ENCODE measurements at places on chromosomes 4 and X.

GRCh38 chrX:143002206-143002605 lies 23.5 kb upstream of the SPANXN4 start:
- DNase-seq = no peak

DNA sequence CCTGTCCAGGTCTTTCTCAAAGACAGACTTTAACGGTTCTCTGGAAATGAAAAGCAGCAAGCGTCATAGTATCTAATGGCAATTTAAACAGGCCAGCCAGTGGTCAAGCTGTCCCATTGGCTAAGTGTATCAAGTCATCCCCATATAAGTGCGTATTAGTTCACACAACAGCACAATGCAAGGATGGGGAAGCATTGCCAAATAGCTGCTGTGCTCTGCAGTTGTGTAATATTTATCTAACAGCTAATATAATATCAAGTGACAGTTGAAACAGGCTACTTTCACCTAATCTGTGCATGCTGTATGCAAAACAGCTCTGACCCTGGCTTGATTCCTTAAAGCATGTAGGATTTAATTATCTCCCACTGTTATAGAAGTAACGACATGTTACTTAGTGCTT lies 134.8 kb upstream of the PPARGC1A start:
- DNase-seq = no peak

DNA sequence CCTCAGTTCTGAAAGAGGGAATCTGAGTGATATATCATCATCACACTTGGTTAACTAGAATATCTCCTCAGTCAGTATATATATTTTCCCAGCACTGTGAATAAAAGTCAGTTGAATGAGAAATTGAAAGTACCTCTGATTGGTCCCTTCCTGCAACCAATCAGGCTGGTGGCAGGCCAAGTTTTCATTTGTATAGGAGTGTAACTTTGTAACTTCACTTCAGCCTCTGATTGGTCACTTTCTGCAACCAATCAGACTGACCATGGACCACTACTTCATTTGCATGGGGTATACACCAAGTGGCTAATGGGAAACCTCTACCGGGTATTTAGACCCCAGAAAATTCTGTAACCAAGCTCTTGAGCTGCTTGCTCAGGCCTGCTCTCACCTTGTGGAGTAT lies 2.0 kb upstream of the PGK1 start:
- DNase-seq = no peak

DNA sequence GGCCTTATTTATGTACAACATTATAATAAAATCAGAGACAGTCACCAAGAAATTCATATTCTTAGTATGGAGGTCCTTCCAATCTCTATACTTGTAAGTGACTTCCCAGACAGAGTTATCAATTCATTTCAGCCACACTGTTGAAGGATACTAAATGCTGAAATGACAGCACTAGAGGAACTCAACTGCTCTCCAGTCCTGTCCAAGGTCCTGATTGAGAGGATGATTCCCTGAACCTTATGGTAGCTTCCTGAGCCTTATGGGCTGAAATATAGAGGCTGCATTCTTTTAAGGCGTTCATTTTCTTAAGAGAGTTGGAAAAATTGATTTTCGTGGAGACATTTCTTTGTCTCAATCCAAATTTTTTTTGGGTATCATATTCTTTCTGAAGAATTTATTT lies 205.9 kb downstream of the TLL1 start:
- no peak for DNase-seq

GRCh38 chr4:108821351-108821930 lies 58.6 kb upstream of the ETNPPL start:
- no peak for DNase-seq

- no peak for DNase-seq
Observed at GRCh38 chr4:76279462-76279861, 27.1 kb upstream of the STBD1 start.

GRCh38 chr4:126856906-126857305 lies 775.9 kb upstream of the INTU start:
- no peak for DNase-seq

DNA sequence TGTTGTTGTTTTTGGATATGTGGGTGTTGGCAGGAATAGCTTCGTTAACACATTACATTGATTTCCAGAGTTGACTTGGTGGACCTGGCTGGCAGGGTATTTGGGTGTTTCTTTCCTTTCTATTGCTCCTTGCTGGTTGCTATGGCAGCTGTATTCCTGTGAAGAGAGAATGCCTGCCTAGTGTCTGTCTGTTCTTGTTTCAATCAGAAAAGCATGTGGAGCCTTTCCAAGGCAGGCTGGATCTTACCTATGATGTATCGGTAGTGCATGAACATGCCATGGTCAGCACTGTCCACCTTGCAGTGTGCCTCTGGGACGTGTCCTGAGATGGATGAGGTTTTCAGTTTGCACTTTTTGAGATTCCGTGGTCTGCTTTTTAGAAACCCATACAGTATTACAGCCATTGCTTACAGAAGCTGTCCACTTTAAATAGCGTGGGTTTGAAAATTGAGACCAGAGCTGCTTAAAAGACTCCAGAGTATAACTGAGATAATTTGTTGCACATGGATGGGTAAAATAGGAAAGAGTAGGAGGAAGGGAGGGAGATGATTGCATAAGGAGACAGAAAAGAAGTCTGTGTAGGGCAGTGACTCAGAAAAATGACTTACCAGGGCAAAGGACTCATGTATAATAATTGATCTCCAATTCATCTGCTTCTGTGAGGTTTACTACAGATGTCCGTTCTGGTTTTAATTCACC lies 20.0 kb upstream of the AADAT start:
- peak; percentile 26 for DNase-seq

GRCh38 chr4:128832243-128832625 lies 22.7 kb downstream of the JADE1 start:
- DNase-seq = no peak

- no peak for DNase-seq
Observed at GRCh38 chr4:75710246-75710645, 14.1 kb upstream of the USO1 start.

DNA sequence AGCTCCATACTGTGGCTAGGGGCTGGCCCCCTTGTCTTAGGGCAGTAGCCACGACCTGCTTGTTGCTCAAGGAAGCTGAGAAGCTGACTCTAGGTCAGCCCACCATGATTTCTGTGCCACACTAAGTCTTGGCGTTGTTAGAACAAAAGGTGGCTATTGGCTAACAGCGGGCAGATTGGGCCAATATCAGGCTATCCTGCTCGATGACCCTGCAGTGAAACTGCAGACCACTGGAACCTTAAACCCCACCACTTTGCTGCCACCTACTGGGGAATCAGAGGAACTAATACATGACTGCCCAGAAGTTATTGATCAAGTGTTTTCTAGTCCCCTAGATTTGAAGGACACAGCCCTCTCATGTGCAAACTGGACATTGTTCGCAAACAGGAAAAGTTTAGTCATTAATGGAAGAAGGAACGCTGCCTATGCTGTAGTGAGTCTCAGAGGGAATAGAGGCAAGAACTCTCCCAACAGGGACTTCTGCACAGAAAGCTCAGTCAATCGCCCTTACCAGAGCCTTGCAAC lies 17.0 kb upstream of the PAPSS1 start:
- no peak for DNase-seq

- DNase-seq = no peak
Observed at GRCh38 chr4:38224850-38225249, 264.7 kb downstream of the PTTG2 start.

GRCh38 chr4:78806943-78807460 lies 30.9 kb downstream of the BMP2K start:
- DNase-seq = no peak

DNA sequence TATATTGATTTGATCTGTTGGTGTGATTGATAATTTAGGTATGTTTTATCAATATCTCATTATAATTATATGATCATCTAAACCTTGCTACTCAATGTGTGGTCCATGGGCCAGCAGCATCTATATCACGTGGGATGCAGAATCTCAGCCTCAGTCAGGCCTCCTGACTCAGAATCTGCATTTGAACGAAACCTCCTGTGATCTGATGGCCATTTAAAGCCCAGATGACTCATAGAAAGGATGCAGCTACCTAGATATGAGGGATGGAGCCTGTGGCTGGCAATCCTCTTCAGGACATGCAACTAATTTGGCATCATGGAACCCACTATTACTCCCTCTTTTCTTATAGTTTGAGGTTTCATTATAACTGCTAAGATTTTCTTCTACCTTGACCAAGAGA lies 11.3 kb upstream of the CHRNA9 start:
- no peak for DNase-seq

- no peak for DNase-seq
Observed at GRCh38 chr4:177453116-177453515, 10.9 kb upstream of the AGA start.

- no peak for DNase-seq
Observed at GRCh38 chr4:52143815-52144214, 92.7 kb downstream of the SPATA18 start.

- DNase-seq = no peak
Observed at GRCh38 chr4:178976861-178977260, 1534.6 kb upstream of the AGA start.

DNA sequence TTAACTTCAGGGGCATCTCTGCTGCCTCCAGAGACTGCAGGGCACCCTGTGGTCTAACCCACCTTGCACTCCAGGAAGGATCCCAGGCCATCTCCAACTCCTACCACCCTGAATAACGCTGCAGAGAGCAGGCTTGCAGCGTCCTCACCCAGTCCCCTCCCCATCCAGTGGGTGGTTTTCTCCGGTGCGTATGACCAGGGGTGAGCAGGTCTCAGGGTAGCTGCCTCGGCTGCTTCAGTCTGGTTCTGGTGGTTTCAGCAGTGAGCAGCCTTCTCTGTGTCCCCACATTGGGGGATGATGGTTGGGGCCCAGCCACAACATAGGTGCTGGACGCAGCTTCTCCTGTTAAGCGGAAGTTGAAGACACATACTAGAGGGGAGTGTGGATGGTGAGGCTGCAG lies 38.6 kb upstream of the SORCS2 start:
- DNase-seq = no peak

- DNase-seq = no peak
Observed at GRCh38 chr4:169351872-169352271, 81.1 kb upstream of the SH3RF1 start.

DNA sequence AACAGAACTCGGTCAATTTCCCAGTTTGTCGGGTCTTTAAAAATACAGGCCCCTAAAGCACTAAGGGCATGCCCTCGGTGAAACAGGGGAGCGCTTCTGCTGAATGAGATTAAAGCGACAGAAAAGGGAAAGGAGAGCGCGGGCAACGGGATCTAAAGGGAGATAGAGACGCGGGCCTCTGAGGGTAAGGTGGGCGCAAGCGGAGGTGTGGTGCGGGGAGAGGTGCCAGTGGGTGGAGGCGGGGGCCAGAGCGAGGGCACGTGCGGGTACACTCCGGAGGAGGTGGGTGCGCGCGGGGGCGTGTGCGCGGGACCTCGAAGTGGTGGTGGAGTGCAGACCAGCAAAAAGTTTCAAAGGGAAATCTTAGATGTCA lies 787 bp upstream of the TET2 start:
- no peak for DNase-seq

Measured in GM04503 (cell line).